Fibroblast of the aortic adventitia (primary cell): ENCODE measurements at places on chromosomes 5 and 9.

- DNase-seq: no peak
Measured at GRCh38 chr5:17828681-17829080, 194.4 kb downstream of the TAF11L14 start.

DNA sequence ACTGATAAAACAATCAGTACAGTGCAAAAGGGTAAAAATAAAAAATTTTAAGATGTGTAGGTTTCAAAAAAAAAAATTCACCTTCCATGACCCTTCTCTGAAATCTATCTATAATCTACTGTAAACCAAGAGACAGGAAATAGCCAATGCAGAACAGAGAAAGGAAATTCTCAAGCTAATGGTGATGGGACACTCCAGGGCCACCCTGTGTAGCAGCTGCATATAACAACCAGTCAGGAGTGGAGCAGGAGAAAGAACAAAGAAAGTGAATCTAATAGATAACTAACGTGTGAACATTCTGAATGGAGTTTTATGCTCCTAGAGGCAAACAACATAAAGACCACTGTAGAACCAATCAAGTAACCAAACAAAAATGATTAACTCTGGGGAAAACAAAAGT is 16.6 kb downstream of the SPTLC1 start:
- no peak for DNase-seq

DNA sequence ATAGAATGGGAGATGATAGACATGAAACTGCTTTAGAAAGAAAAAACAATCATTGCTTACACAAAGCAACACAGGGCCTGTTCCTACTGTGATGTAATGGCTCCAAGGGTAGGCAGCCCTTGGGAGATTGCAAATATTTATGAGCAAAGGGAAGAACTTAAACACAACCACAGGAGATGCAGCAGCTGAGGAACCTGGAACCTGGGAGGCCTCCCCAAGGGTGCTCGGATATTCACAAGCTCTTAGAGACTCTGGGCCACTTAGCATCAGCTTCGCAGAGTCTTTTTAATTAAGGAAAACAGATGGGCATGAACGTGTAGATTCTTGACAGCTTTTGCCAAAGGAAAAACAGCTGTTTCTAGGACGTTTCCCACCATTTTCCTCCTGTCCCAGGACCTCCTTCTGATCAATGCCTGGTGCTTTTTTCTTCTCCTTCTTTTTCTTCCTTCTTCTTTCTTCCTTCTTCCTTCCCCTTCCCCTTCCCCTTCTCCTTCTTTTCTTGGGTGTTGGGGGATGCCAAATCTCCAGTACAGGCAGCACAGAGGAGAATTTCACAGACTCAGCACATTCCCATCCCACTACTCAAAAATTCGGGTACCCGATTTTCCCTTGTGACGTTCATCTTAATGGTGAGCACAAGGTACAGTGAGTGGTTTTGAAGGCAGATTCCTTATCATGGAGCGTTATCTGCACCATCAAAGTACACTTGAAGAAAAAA is 28.1 kb upstream of the TCF7 start:
- DNase-seq: no peak

DNA sequence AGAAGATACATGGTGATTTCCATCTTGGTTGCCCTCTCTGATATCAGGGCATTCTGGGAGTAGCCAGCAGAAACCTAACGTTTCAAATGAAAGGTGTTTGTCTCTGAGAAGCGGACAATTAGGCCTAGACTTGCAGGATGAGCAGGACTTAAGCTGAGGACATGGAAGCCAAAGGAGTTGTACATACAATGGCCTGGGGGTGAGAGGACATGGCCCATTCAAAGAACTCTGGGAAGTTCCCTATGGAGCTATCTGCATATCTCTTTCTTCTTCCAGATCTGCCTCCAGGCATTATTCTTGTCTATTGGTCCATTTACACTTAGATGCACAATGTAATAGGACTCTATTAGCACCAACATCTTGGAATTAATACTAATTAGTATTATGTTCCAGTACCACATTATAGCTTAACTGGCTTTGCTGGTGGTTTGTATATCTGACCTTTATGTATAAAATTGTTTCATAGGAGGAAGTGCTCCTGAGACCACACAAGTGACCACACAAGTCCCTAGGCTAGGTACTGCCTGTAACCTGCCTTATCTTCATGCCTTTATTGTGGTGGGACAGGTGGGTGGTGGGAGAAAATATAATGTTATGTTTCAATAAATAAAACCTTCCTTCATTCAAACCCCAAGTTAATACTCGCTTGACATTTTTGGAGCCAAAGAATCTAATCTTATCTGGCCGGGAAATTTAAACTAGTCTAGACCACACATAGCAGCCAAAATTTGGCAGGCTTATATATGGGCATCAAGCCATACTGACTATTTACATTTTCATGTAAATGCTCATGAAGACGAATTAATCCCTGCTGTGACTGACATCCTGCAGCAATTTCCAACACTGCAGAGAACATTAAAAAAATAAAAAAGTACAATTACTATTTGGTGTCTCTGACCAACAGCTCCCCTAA is 52.1 kb upstream of the EQTN start:
- no peak for DNase-seq

GRCh38 chr9:15612962-15613361 is 60.1 kb downstream of the CCDC171 start:
- no peak for DNase-seq

GRCh38 chr9:136710543-136710942 is 1.8 kb upstream of the DIPK1B start:
- no peak for DNase-seq

GRCh38 chr9:107557236-107557990 is 67.8 kb upstream of the KLF4 start:
- peak; percentile 65 for DNase-seq
